Stimulated activated naive CD8-positive, alpha-beta T cell treated with anti-CD3 and anti-CD28 coated beads, Interleukin-15, amount 100 ng/mL, for 72 hours (primary cell): ENCODE measurements at places on chromosomes 4 and X.
A peak's percentile ranks its signal among the peaks of the same experiment; 100 is the strongest.

- DNase-seq = no peak
Observed at GRCh38 chr4:181647396-181648147, 595.6 kb upstream of the TENM3 start.

DNA sequence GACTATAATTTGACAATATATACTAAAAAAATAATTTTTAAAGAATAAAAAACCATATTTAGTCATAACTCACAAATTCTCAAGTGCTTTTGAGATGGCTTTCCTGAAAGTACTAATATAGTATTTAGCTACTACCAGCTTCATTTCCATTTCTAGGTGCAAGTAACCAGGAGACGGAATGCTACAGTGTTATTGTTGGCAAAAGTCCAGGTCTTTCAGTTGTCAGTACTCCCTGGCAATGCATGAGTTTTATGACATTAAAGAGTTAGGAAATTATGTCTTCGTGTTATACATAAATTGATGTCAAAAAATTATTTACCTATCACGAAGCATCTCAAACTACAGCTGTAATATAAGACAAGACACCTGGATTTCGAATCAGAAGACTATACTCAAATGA is 45.0 kb downstream of the TMEM47 start:
- DNase-seq = no peak

DNA sequence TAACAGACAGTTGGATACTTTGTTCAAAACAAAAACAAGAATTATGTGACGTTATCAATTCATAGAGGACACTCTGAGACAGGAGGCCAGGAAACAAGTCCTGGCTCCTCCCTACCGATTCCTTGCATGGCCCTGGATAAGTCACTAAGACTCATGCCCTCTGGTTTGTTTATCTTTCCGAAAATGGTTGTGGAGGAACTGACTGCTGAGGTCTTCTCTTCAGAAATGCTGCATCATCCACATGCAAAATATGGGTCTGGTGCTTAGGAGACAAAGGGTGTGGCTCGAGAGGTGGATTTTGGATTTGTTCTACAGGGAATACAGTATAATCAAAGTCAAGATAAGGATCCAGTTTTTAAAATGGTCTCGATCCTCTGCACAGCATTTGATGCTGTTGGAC is 130.9 kb downstream of the RELL1 start:
- DNase-seq = no peak

GRCh38 chrX:25941559-25942250 is 196.4 kb upstream of the MAGEB18 start:
- DNase-seq = no peak

DNA sequence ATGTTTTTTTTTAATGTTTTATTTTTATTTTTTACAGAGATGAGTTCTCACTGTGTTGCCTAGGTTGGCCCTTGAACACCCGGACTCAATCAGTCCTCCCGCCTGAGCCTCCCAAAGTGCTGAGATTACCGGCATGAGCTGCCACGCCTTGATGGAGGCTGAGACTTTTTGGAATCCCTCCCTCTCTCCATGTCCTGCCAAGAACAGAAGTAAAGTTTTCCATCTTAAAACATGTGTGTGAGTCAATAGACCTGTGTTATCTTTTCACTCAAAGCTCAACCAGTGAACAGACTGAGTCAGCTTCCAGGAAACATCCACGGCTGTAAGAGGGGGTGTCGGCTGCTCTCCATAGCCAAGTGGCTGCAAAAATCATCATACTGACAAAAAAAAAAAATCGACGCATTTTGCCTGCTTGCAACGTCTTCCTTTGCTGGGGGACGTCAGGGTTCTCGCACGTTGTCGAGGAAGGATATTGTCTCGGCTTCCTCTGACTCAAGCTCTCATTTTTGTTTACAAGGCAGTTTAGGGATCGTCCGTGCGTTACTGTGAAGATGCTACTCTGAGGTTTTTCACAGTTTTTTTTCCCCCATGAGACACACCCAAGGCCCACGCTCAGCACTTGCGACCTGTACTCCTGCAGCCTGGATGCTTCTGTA is 10.0 kb upstream of the ASMTL start:
- peak; percentile 66 for DNase-seq

DNA sequence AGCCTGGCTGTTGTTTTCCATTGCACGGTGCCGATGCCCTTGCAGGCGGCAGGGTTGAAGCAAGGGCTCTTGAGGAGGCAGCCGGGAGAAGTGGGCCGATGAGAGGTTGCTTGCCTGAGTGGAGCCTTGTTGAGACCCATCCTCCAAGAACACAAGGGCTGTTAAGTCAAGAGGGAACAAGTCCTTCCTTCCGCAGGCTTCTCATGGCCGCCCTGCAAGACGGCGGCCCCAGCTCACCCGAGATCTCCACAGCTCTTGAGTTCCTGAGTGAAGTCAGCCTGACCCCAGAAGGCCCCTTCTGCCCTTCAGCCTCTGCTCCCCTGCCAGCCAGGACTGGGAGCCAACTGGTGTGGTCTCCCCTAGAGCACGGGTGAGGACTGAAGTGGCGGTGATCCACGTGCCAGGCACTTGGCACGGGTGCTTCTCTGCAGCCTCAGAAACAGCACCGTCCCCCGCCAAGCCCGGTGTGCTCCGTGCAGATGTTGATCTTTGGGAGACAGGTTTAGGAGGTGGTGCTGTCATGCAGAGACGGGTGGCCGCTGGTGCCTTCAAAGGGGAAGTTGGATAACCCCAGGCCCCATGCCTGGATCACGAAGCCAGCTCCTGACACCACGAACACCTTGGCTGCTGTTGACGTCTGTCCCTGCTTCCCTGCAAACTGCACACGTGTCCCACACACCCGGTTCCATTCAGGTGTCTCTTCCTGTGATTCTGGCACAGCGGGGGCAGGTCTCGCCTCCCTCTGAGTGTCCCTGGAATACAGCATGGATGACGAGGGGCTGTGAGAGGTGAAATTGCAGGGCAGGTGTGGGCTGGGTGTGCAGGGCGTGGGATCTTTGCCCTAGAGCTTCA is 164.4 kb upstream of the PSAPL1 start:
- no peak for DNase-seq

DNA sequence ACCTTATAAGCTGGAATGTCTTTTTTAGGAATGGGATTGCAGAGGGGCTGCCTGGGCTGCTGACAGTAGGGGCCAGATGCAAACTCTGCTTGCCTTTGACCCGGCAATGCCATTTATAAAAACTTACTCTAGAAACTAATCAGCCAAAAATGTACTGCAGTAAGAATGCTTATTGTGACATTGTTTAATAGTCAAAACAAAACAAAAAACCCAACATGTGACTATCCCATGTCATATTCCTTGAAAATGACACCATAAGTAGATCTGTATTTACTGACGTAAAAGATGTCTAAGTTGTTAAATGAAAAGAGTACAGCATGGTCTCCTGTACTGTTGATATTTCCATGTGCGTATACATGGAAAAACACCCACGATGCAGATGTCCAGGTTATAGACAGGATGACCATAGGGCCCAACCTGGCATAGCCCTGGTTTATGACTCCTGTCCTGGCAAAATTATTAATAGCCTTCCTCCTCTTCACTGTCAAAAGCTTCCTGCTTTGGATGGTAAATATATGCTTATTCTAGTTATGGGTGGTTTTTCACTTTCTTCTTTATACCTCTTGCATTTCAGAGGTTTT is 138.9 kb downstream of the PTTG2 start:
- no peak for DNase-seq
